ENCODE measurements at places on chromosomes 2 and 18. TPM values are rescaled to one million over a fixed set of nuclear protein-coding genes. Genes with fewer than 3 reads are reported as not detected.

Gene CNDP1
- total RNA-seq, result not detected

DNA sequence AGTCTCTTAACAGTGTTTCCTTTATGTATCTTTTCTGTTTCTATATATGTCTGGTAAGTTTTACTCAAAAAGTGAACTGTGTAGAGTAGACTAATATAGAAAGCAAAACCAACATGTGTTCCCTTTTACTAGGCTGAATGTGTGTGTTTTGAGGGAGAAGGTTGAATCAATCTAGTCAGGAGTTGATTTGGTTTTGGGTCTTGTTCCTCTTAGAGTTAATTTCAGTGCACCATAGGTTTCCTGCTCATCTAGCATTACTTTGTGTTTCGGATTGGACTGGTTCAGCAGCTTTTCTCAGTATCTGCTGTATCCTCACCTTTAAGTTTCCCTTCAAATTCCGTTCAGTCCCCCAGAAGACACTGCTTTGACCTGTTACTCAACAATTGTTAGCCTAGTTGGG is 52.0 kb upstream of the TRIM43 start:
- DNase-seq, result no peak

Gene DYNAP
- total RNA-seq, result 1.0 TPM

- peak; percentile 61 for DNase-seq
Measured at GRCh38 chr2:186503827-186504606, 18.0 kb downstream of the ZC3H15 start.

DNA sequence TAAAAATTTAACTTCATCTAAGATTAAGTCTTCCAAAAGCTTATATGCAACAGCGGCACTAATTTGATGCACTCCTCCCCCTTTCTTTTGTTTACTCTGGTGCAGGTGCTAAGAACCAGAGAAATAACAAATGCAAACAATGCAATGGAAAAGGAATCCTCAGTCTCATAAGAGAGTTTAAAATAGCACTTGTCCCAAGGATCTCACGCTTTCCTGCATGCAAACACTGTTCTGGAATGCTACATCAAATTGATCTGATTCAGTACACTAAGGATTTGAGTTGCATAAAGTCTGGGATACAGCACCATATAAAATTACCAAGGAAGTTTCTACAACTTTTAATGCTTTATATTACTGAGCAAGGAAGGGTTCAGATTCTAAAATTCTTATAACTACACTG is 50.5 kb downstream of the SEPTIN10 start:
- no peak for DNase-seq

DNA sequence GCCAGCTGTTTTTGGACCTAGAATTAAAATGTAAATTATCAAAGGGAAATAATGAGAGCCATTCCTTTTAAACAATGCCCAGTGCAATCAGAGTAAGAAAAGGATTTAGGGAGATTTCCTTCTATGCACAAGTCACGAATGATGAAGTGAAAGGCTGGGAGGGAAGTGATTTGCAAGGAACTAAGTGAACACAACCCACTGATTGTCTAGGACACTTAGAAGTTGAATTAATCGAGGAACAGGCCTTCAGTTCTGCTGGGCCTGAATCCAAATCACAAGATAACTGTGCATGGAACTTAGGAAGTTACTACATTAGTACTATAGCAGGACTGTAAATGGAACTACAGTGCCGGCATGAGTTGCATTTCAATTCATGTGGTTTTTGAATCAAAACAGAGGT is 17.7 kb downstream of the MAP2 start:
- no peak for DNase-seq

Gene LDLRAD4
- total RNA-seq, result 1.9 TPM

Gene TOGARAM2
- total RNA-seq, result 0.47 TPM

Gene CNGA3
- not detected for total RNA-seq

Gene IGFBP5
- 0.74 TPM for total RNA-seq

DNA sequence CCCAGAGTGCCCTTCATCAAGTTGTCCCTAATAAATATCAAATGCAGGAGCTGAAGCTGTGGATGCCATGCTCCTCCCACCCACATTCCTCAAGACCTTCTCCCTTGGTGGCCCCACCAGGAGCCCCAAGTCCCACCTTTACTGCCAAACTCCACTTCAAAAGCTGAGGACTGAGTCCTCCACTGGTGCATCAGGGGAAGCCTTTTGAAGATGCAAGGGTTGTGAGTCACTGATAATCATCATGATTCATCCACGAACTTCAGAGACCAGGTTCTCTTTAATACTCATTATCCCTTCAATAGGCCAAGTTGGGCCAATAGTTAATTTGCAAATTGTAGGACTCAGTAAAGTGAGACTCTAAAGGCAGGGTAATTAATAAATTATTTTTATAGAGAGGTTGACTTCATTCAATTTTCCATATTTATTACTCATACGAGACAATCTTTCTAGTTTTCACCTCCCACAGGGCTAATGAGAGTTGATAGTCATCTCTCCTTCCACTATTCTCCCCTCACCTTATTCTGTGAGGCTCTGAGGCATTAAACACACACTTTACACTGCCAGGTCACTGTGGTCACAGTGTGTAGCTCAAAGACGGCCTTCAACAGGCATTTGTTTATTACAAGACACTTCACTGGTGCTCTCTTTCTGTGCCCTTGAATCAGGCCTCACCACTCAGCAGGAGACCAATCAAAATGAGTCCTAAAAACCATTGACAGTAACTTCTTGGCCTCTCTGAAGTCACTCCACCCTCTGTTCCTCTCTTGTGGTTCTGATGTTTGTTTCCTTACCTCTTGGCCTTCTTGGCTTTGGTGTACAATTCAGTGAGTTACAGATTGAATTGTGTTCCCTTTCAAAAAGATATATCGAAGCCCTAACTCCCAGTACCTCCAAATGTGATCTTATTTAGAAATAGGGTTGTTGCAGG is 99.9 kb downstream of the TRIB2 start:
- no peak for DNase-seq

- DNase-seq, result peak; percentile 70
Measured at GRCh38 chr2:175036582-175037018, 31.4 kb upstream of the CHN1 start.

Gene ST6GAL2
- total RNA-seq, result 25.7 TPM

Gene TFCP2L1
- total RNA-seq, result 6.4 TPM

DNA sequence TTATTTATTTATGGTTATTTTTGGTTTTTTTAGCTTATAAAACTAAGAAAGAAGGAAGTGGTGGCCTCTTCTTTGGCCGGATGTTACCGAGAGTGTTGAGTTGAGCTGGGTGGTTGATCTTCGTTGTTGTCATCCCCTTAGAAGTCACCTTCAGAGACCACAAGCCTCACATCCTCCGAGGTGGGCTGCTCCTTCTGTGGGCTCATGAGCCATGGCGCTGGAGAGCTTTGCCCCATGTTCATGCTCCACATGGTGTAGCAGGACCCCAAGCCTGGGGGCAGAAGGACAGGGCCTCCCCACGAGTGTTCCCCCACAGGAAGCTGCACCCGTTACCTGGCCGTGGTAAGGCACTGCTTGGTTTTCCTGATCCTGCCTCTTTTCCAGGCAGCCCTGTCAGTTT is 23.4 kb downstream of the SNTG2 start:
- no peak for DNase-seq

DNA sequence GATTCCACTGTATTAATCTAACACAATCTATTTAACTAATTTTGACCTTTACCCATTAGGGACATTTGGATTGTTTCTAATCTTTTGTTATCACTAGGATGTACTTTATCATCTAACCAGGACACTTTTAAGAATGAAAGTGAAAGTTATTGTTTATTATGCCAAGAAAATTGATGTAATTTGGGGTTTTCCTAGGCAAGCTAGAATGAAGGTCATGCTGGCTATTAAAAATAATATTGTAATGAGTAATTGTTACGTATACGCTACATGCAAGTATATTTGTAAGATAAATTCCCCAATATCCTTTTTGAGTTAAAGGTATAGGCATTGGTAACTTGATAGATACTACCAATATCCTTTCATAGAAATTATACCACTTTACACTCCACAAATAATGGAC is 74.6 kb downstream of the COL5A2 start:
- no peak for DNase-seq

GRCh38 chr2:39139511-39140237 is 18.8 kb upstream of the SOS1 start:
- DNase-seq, result no peak

- no peak for DNase-seq
Measured at GRCh38 chr2:177221970-177222369, 9.4 kb downstream of the HNRNPA3 start.

DNA sequence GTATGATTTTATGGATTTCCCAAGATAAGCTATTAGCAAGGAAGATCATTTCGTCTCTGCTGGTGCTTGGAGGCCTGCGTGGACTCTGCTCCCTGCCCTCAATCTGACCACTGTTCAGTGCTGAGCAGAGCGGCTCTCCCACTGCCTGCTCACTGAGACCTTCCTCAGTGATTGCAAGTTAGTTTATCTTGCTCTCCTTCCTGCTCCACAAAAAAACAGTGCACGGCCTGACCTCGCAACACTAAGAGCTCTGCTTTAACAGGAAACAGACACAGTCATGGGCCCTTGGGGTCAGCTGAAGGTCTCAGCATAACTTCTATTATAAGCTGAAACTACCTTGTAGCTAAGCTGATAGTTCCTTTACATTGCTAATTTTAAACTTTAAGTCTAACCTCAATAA is 53.1 kb downstream of the PRELID3A start:
- no peak for DNase-seq

GRCh38 chr18:8176554-8176953 is 432.7 kb upstream of the RAB12 start:
- DNase-seq, result peak; percentile 18

DNA sequence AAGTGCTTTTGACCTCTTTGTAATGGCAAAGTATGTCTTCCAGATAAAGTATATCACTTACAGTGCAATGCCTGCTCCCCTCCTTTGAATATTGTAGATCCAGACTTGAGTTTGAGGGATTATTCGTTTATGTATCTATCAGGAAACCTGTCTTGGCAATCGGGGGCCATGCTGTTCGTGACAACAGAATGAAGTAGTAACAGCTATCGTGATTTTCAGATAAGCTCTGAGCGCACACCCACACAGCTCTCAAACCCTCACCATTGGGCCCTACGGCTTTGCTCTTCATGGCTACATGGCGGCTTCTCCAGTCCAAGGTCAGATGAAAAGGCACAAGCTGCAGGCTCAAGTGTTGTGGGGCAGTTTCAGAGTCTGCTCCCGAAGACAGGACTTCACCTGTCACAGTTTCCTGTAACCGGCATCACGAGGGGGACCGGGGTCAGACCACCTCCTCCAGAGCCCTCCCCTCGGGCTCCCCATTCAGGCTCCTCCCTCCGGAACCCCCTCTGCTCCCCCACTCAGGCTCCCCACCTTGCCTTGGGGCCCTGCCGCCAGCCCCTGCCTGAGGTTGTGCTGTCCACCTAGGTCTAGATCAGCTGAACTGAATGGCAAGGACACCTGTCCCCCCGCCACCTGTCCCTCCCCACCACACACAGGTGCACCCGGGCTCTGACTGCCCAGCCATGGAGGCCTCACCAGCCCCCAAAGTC is 292.5 kb upstream of the SALL3 start:
- no peak for DNase-seq

Gene ABCG5
- total RNA-seq, result not detected

DNA sequence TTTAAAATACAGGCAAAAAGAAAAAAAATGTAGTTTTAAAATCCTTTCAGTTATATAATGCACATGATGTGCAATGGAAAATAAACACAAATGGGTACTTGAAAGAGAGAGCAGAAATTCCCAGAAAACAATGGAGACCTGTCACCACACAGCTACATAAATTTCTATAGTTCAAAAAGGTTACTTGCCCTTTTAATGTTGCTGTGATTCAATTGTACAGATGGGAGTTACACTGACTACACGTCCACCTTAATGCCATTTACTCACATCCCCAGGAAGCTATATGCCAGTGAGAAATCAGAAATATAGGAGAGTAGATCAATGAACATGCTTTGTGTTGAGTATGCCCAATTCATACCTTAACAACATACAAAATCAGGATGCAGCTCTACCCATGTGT is 269.6 kb downstream of the ERBB4 start:
- DNase-seq, result no peak

Gene LIMS4
- total RNA-seq, result not detected
